Thoracic aorta endothelial cell (primary cell): ENCODE measurements at places on chromosomes 1 and 21. TPM values are rescaled to one million over a fixed set of nuclear protein-coding genes. Genes with fewer than 3 reads are reported as not detected.

S100A2 gene
- 2.4 and 3.1 TPM in 2 replicates for total RNA-seq

DHX9 gene
- 263 and 296 TPM in 2 replicates for total RNA-seq

FCAMR gene
- total RNA-seq, result not detected in 2 replicates

WNT4 gene
- 0.27 and 0.29 TPM in 2 replicates for total RNA-seq

CLCNKA gene
- total RNA-seq, result not detected in 2 replicates

CRNN gene
- not detected in 2 replicates for total RNA-seq

PADI2 gene
- not detected in 2 replicates for total RNA-seq

TRIM17 gene
- total RNA-seq, result not detected in 2 replicates

MX1 gene
- total RNA-seq, result 6.1 and 12.9 TPM in 2 replicates

SV2A gene
- 0.66 and 2.9 TPM in 2 replicates for total RNA-seq

HES3 gene
- not detected in 2 replicates for total RNA-seq

HTR1D gene
- total RNA-seq, result 0.13 and 0.22 TPM in 2 replicates

ZBTB8B gene
- under 0.01 TPM in 2 replicates for total RNA-seq

DNAH14 gene
- 2.9 and 5.5 TPM in 2 replicates for total RNA-seq

SPATA21 gene
- under 0.01 TPM in 1 of 2 replicates, not detected in the other for total RNA-seq

PCSK9 gene
- 0.07 TPM in 1 of 2 replicates, not detected in the other for total RNA-seq

SLC5A9 gene
- not detected in 2 replicates for total RNA-seq

CD5L gene
- total RNA-seq, result not detected in 2 replicates

BEST4 gene
- total RNA-seq, result 0.07 TPM in 1 of 2 replicates, not detected in the other

OR2G6 gene
- total RNA-seq, result not detected in 2 replicates

C4BPA gene
- total RNA-seq, result not detected in 2 replicates

AIRE gene
- under 0.01 TPM in 1 of 2 replicates, not detected in the other for total RNA-seq

PTCH2 gene
- 0.13 and 0.29 TPM in 2 replicates for total RNA-seq

C1QTNF12 gene
- 1.1 TPM in 1 of 2 replicates, not detected in the other for total RNA-seq
